EH (cell line): ENCODE measurements at places on chromosomes 16 and 17.
A peak's percentile ranks its signal among the peaks of the same experiment; 100 is the strongest.

GRCh38 chr17:49798182-49798581 is 9.7 kb downstream of the KAT7 start:
- peak; percentile 43 for DNase-seq

- peak; percentile 16 for DNase-seq
Measured at GRCh38 chr16:49876716-49877129, 20.8 kb upstream of the ZNF423 start.

- DNase-seq, result peak; percentile 62
Measured at GRCh38 chr16:65123396-65124211, 1.7 kb upstream of the CDH11 start.

DNA sequence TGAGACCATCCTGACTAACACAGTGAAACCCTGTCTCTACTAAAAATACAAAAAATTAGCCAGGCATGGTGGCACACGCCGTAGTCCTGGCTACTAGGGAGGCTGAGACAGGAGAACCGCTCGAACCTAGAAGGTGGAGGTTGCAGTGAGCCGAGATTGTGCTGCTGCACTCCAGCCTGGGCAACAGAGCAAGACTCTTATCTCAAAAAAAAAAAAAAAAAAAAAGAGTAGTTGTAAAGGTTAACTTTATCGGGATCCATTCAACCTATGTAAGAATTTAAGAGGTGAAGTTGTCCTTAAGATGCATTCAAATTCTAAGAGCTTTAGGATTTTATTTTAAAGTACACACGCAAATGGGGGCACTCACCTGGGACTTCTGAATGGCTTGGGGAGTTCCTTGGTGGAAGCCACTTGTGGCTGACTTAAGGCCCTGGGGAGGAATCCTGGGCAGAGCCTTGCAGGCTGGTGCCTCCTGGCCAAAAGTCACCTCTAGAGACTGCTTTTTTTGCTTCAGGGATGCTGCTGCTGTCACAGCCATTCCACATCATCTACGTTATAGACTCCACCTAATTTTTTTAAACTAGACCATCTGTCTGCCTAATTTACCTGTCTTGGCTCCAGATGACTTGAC is 3.3 kb downstream of the CTCF start:
- no peak for DNase-seq

DNA sequence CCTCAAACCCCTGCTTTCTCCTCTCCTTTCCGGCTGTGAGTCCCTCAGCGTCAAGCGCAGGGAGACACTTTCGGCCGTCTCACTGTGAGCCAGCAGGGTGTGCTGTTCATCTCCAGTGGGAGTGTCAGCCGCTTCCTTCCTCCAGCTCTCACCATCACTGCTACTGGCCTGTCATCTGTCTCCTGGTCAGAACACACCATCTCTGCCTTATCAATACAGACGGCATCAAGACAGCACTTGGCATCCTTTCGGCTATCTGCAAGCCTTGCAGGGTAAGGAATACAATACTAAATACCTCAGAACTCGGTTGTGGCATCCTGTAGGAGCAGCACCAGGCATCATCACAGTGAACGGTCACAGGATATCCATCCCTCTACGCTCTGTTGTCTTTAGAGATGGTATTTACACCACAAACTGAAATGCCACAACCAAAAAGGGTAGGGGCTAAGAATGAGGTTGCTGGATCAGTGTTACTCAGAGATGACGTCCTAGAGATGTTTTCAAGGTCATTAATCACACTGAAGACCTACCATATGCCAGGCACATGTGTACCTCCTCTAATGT is 20.7 kb upstream of the CMTM4 start:
- peak; percentile 72 for DNase-seq

DNA sequence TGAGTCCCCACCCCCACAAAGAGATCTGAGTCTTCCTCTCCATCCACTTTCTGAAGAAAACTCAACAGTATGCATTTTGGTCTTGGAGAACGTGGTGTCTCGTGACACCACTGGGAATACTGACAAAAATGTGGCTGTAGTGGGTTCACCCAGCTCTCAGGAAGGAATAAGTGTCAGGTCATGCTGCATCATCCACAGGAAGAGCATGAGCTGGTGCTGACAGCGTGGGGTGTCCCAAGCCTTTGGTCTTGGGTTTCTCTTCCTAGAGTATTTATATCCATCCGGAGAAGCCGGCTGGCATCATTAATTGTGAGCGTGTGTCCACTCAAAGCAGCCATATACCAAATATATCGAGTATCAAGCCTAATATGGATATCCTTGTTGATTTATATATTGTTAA is 55.9 kb downstream of the C17orf67 start:
- DNase-seq, result peak; percentile 88

DNA sequence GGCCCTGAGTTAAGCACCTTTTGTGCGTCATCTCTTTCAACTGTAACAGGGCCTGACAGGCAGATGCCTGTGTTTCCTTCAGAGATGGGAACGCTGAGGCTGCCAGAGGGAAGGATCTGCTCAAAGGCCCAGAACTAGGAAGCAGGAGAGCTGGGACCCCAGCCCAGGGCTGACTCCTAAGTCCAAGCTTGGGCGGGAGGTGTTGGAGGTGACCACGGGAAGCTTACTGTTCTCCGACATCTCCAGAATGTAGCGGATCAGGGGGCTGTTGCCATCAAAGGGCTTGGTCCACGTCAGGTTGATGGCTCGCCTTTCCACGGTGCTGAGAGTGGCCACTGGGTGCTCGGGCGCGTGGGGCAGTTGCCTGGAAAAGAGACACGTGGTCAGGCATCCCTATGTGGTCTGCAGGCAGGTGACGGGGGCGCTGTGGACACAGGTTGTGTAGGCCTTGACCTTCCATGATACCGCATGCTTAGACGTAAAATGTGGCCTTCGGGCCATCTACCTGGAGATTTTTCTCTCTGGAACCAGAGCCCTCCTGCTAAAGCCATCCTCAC is 111.4 kb upstream of the CDC42EP4 start:
- no peak for DNase-seq

GRCh38 chr16:50300942-50301625 is 34.7 kb downstream of the ADCY7 start:
- DNase-seq, result no peak
